Stimulated activated CD4-positive, alpha-beta T cell treated with anti-CD3 and anti-CD28 coated beads, Interleukin-15, amount 100 ng/mL, for 1 hour (primary cell): ENCODE measurements at places on chromosomes 1 and 21.

DNA sequence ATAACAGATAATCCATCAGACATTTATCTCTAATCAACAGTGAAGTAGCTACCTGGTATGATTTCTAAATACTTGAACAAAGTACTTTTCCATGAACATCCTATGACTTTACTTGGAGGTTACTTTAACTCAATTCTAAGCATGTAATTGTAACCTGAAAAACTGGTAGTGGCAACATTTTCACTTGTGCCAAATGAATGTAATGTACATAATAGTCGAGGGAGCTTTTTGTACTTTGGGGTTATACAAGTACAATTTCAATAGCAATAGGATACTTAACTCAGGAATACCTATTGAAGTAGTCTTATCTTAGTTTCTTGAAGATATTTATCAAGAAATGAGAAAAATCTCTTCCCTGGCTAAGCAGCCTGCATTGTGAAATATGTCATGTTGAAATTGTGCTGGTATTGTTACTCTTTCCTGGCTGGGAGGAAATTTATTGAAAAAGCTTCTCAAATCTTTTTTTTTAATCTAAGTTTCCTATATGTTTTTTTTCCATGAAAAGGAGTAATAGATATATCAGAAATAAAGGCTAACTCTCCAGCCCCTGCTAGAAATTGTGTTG lies 33.7 kb upstream of the CACYBP start:
- no peak for DNase-seq

GRCh38 chr1:205142102-205142469 lies 20.3 kb upstream of the RBBP5 start:
- DNase-seq, result no peak

- no peak for DNase-seq
These were observed 27.6 kb downstream of the INPP5B start for GRCh38 chr1:37919277-37919676.

- no peak for DNase-seq
These were observed 64.6 kb downstream of the USP25 start for GRCh38 chr21:15794277-15794912.

DNA sequence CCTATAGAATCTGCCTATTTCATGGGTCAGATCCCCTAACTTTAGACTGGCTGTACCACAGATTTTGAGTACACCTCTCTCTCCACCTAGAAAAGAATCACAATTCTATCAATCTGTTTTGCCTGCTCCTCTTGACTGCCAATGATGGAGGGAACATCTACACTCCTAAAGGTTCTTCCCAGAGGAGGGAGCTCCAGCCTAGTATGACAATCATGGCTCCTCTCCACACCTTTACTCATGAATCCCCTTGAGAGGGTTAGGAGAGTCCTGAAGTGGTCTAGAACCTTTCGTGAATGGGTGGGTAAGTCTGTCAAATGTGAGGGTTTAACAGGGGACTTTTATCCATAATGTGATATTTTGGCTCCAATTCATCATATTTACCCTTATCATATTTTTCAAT lies 48.0 kb downstream of the DNAI4 start:
- DNase-seq, result no peak

GRCh38 chr1:91653183-91653582 lies 152.5 kb downstream of the CDC7 start:
- no peak for DNase-seq

GRCh38 chr1:79264285-79264684 lies 257.8 kb upstream of the ADGRL4 start:
- no peak for DNase-seq

- no peak for DNase-seq
These were observed 16.3 kb downstream of the VPS45 start for GRCh38 chr1:150083907-150084306.

DNA sequence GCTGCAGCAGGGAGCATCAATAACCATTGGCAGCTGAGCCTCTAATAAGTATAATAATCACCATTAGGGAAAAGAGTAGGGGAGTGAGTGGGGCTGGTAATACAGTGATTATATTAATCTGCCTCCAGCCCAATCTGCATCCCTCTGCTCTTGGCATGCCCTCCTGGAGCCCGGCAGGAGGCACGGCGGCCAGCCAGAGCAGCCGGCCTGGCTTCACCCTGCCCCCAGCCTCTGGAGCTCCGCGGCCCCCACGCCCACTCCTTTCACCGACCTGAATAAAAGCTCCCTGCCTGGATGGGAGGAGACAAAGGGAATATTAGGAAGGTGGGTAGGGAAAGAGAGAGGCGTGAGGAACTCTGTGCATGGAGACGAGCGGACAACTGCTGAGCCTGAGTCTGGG lies 28.3 kb downstream of the OPTC start:
- no peak for DNase-seq

DNA sequence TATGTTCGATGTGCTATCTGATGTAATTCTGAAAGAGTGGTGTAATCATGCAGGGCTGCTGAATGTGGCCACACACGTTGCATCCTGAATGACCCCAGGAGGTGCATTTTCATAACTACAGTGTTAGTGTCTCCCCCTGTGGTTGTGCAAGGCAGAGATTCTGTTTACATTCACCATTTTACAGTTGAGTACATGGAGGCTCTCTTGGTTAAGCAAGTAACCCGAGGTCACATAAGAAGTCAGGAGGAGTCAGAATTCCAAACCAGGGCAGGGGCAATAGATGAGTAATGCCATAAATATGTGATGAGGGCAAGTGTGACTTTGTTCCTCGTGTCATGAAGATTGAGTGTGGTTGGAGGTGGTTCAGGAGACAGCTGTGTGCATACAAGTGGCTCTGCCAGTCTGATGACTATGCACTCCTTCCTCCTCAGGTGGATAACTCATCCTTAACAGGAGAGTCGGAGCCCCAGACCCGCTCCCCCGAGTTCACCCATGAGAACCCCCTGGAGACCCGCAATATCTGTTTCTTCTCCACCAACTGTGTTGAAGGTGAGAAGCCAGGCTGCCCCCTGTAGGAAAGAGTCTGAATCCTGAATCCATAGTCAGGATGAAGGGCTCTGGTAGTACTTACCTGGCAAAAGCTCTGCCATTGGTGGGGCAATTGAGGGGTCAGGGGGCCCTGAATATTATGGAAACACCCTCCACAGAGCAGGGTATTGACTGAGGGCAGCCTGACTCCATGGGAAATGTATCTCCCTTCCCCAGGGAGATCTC lies 9.3 kb downstream of the ATP1A2 start:
- DNase-seq, result no peak

GRCh38 chr1:154842635-154843034 lies 27.4 kb downstream of the KCNN3 start:
- no peak for DNase-seq

GRCh38 chr1:180194546-180195207 lies 35.4 kb upstream of the LHX4 start:
- DNase-seq, result no peak

DNA sequence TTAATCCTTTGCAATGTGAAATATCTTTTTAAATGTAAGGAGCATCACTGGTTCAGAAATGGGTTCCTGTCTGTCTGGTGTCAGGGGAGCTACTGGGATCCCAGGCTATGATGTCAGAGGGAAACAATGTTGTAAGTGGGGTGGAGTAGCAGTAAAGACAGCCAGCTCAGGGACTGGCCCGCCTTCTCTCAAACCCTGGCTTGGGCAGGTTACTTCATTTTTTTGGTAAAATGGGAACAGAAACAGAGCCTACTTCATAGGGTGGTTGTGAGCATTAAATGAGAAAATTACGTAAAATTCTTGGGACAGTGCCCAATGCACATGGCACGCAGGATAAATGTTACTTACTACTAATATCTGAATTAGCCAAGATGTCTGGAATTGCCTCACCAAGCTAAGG lies 30.7 kb upstream of the IL20 start:
- no peak for DNase-seq

DNA sequence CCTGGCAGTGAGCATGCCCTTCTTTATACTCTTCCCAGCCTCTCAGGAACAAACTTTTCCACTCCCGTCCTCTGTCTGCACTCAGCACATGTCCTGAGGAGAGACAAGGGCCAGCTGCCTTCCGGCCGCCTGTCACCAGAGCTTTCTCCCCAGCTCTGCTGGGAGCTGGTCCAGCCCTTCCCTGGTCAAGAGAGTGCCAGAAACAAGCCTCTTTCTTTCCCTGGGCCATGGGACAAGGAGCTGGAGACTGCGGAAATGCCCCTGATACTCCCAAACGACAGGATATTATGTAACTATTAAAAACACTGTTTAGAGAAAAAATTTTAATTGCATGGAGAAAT lies 10.4 kb downstream of the LAMB3 start:
- no peak for DNase-seq

DNA sequence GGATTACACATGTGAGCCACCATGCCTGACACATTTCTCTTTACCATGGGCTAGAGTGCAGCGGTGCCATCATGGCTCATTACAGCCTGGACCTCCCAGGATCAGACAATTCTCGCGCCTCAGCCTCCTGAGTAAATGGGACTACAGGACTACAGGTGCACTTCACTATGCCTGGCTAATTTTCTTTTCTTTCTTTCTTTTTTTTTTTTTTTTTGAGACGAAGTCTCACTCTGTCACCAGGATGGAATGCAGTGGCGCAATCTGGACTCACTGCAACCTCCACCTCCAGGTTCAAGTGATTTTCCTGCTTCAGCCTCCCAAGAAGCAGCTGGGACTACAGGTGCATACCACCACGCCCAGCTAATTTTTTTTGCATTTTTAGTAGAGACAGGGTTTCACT lies 14.8 kb upstream of the KIF1B start:
- no peak for DNase-seq

GRCh38 chr1:28281608-28282425 lies 22.5 kb downstream of the SESN2 start:
- no peak for DNase-seq
